ENCODE measurements at places on chromosomes 3 and 15.

DNA sequence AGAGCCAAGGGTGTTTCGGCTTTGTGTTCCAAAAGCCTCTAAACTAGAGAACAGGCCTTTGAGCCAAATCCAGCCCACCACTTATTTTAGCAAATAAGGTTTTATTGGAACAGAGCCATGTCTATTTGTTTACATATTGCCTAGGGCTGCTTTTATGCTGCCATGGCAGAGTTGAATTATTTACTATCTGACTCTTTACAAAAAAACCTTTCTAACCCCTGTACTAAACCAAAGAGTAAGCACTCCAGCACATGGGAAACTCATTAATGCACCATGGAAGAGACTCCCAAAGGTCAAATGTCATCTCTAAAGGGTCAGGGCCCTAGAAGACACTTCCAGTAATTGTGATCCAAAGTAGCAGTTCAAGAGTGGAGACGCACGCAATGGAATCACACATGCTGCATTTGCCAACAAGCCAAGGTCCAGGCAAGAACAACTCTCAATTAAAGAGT, 22.3 kb downstream of the OSBPL10 start:
- no peak for DNase-seq
- H3K4me1 ChIP-seq, result peaks cover 37% of the 10 kb centered on the region
- no peaks in the 10 kb centered on the region for H3K27me3 ChIP-seq
- no peak overlapping the region for H3K4me3 ChIP-seq
- H3K27ac ChIP-seq, result no peak overlapping the region
- H3K36me3 ChIP-seq, result no peaks in the 10 kb centered on the region

DNA sequence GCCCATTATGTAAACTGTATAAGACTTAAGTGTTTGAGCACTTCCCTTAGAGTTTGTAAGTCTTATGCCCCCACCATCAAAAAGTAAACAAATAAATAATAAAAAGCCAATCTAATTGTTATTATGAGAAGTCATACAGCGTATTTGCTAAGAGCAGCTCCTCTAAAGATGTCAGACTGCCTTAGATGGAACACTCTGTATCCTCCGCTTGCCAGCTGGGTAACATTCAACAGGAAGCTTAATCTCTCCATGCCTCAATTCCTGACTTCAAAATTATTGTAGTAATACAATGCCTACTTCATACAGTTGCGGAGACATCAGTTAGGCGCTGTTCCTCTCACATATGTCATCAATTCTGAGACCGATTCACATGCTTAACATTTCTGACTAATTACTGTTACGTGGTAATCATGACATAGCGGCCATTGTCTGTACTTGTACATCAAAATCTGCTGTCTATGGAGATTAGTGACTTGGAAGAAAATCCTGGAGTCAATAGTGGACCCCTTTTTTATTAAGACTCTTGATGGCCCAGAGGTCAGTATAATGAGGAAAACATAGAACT, 417.7 kb downstream of the LPP start:
- no peaks in the 10 kb centered on the region for H3K27me3 ChIP-seq
- no peak overlapping the region for H3K4me3 ChIP-seq

GRCh38 chr3:142963516-142964448, at the start of gene PAQR9:
Gene PAQR9, minus strand, starts transcription at chr3:142963674. Its CDS starts 338 bp downstream, at chr3:142963336.
- peaks cover 17% of the 10 kb centered on the region for H3K4me1 ChIP-seq
- peaks cover 55% of the 10 kb centered on the region for H3K27me3 ChIP-seq
- H3K4me3 ChIP-seq, result peak within 1 kb of the TSS; percentile 66
- H3K36me3 ChIP-seq, result no peaks in the 10 kb centered on the region
- H3K27ac ChIP-seq, result no peak within 1 kb of the TSS
- DNase-seq, result no peak

- peak overlapping the region; percentile 86 for H3K27ac ChIP-seq
- peak; percentile 40 for DNase-seq
- peaks cover 42% of the 10 kb centered on the region for H3K4me1 ChIP-seq
- H3K4me3 ChIP-seq, result peak overlapping the region; percentile 34
- H3K36me3 ChIP-seq, result no peaks in the 10 kb centered on the region
These were observed 58.4 kb downstream of the IQSEC1 start for GRCh38 chr3:13014755-13015285.

DNA sequence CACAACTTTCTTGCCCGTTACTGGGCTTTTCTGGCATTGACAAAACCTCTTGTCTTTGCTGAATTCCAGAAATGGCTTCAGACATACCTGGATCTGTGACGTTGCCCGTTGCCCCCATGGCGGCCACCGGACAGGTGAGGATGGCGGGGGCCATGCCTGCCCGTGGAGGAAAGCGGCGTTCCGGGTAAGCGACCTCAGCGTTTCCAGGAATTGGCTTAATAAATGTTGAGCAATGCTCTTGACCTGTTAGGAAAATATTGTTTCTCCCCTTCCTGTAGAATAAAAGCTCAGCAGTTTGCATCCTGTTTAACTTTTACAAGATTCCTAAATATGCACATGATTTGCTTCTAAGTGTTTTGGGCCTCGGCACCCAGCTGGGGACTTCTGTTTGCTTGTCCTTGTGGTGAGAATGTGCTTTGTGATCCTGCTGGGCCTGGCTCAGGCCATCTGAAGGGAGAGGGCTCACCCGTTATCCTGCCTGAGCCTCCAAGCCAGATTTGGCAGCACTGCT, 46.7 kb downstream of the ARNT2 start:
- peaks cover 5% of the 10 kb centered on the region for H3K4me1 ChIP-seq
- H3K27ac ChIP-seq, result no peak overlapping the region
- H3K27me3 ChIP-seq, result peaks cover 5% of the 10 kb centered on the region
- H3K4me3 ChIP-seq, result no peak overlapping the region
- no peaks in the 10 kb centered on the region for H3K36me3 ChIP-seq
- no peak for DNase-seq

- H3K4me1 ChIP-seq, result peaks cover 14% of the 10 kb centered on the region
- no peak overlapping the region for H3K27ac ChIP-seq
- no peaks in the 10 kb centered on the region for H3K36me3 ChIP-seq
- DNase-seq, result no peak
- no peaks in the 10 kb centered on the region for H3K27me3 ChIP-seq
- no peak overlapping the region for H3K4me3 ChIP-seq
These were observed 294.0 kb downstream of the DIPK2A start for GRCh38 chr3:144265542-144266100.

DNA sequence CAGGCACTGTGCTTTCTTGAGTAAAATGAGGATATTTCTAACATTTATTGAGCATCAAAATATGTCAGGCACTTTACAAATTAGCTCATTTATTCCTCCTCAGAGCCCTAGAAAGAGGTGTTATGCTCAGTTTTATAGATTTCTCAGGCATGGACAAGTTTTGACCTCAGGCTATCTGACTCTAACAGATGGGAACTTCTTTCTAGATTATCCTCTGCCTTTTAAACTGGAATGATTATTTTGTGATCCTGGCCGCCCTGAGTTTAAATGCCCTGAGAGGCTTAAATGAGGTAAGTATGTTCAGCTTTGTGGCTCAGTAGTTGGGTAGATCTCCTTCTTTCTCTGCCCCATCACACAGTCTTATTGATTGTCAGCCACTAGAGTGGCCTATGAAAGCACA, 32.3 kb upstream of the ATP1B3 start:
- no peaks in the 10 kb centered on the region for H3K27me3 ChIP-seq
- H3K36me3 ChIP-seq, result no peaks in the 10 kb centered on the region
- no peak for DNase-seq

GRCh38 chr3:93969443-93969842, 4.3 kb downstream of the PROS1 start:
- DNase-seq, result no peak
- H3K27ac ChIP-seq, result no peak overlapping the region
- H3K36me3 ChIP-seq, result no peaks in the 10 kb centered on the region

DNA sequence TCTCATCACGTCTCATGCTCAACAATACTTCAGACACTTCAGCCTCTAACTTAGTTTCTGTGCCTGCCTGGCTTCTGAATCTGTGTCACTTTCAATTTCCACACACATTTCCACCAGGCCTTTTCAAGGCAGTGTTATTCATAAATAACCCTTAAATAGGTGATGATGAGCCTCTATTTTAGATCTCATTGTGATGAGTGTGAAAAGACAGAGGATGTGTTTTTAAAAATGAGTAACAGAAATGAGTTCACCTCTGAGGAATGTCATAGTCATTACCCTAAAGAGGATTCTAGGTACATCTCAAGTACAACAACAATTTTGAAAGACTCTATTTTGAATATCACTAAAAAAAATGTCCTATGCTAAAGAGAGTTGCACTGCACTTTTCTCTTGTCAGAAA, 64.6 kb downstream of the STAC start:
- no peak overlapping the region for H3K27ac ChIP-seq
- H3K4me1 ChIP-seq, result no peaks in the 10 kb centered on the region
- no peak overlapping the region for H3K4me3 ChIP-seq
- no peak for DNase-seq
- no peaks in the 10 kb centered on the region for H3K27me3 ChIP-seq

GRCh38 chr15:64622410-64623260, 152.8 kb downstream of the RBPMS2 start:
- H3K27me3 ChIP-seq, result no peaks in the 10 kb centered on the region
- no peak overlapping the region for H3K4me3 ChIP-seq
- DNase-seq, result no peak
- no peaks in the 10 kb centered on the region for H3K36me3 ChIP-seq
- H3K27ac ChIP-seq, result no peak overlapping the region
- H3K4me1 ChIP-seq, result peaks cover 35% of the 10 kb centered on the region

- H3K4me1 ChIP-seq, result no peaks in the 10 kb centered on the region
- DNase-seq, result no peak
- H3K27me3 ChIP-seq, result no peaks in the 10 kb centered on the region
- H3K4me3 ChIP-seq, result no peak overlapping the region
- H3K27ac ChIP-seq, result no peak overlapping the region
These were observed 126.1 kb downstream of the PLD1 start for GRCh38 chr3:171684221-171684620.

DNA sequence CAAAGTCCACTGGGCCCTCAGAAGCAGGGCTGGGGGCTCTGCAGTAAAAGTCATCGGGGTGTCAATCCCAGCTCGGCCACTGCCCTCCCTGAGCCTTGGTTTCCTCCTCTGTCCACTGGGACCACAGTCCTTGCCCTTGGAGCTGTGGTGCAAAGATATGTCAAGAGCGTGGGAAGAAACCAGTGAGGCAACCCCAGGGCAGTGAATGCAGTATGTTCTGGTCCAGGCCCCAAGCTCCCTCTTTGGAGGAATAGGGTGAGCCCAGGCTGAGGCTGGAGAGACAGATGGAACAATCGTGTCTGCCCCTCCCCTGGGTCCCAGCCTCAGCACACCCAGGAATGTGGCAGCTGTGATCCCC, 779 bp downstream of the GRIP2 start:
- H3K4me3 ChIP-seq, result no peak overlapping the region
- no peaks in the 10 kb centered on the region for H3K36me3 ChIP-seq
- H3K4me1 ChIP-seq, result peaks cover 15% of the 10 kb centered on the region
- DNase-seq, result no peak

- peaks cover 42% of the 10 kb centered on the region for H3K4me1 ChIP-seq
- H3K36me3 ChIP-seq, result peaks cover 17% of the 10 kb centered on the region
- DNase-seq, result no peak
These were observed 24.0 kb upstream of the SPTBN5 start for GRCh38 chr15:41917767-41918430.

DNA sequence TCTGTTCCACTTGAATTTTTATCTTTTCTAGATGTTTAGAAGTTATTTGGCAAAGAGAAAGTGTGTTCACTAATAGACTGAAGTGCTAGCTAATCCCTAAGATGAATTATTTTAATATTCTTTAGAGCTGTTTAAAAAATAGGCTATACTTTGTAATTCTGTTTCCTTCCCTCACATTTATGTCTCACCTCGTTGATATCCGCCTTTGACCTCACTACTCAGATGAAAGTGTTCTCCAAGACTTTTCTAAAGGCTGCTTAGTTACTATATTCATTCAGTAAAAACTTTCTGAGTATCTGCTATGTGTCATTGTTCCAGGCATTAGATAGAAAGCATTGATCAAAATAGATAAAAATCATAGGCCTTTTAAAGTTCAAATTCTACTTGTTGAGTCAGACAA, 38.3 kb downstream of the HMG20A start:
- peaks cover 30% of the 10 kb centered on the region for H3K4me1 ChIP-seq
- H3K27ac ChIP-seq, result no peak overlapping the region
- H3K27me3 ChIP-seq, result no peaks in the 10 kb centered on the region
- no peak overlapping the region for H3K4me3 ChIP-seq
- H3K36me3 ChIP-seq, result peaks cover 12% of the 10 kb centered on the region

DNA sequence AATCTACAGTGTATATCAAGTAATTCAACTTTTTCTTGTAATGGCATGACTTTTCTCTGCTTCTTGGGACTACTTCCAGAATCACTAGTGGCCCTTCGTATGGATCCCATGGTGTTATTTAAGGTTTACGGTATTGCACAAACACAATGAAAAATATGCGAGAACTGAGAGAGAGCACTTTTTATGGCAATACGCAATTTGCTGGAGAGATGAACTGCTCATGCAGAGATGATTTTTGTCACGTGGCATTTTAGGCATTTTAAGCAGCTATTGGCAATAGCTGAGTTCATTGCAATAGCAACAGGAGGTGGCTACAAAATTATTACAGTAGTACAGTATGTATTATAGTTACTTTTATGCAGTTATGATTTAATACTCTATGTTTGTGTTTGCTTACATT, 294.0 kb downstream of the UBE2E2 start:
- no peak overlapping the region for H3K4me3 ChIP-seq
- DNase-seq, result no peak
- H3K36me3 ChIP-seq, result no peaks in the 10 kb centered on the region
- peaks cover 6% of the 10 kb centered on the region for H3K4me1 ChIP-seq
- H3K27ac ChIP-seq, result no peak overlapping the region

DNA sequence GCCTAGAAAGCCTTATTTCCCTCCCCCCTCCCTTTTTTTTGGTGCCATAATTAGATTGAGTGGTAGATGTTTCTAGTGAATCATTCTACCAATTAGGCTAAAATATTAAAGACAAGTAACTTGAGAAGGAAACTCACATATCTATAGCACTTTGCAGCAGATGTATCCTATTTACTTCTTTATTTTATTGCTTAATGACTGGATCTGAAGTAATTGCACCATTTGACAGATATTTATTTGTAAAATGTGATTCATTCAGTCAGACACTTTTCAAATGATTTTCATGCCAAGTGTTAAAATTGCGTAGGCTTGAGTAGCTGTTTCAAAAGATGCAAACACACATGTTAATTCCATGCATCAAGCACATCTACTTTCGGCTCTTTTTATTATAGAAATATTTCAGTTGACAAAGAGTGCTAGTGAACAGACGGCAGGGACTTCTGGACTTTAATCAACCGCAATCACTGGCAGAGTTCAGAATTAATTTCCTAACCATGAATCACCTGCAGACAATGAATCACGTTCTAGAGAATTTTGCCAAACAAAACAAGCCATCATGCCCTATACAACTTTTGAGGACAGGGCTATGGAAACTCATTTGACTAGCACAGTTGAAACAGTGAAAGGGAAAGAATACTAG, 636.8 kb downstream of the MECOM start:
- H3K36me3 ChIP-seq, result no peaks in the 10 kb centered on the region
- DNase-seq, result no peak
